Activated CD8-positive, alpha-beta T cell treated with anti-CD3 and anti-CD28 coated beads, Interleukin-2, amount 10 ng/mL, durations not matched to agents 7 days and 5 days (primary cell): ENCODE measurements at places on chromosomes 4 and X. TPM values are rescaled to one million over a fixed set of nuclear protein-coding genes. Genes with fewer than 3 reads are reported as not detected.

The GAGE13 gene
- total RNA-seq = not detected

The PTPN13 gene
- 0.16 TPM for total RNA-seq

The TEC gene
- 3.4 TPM for total RNA-seq

The CCSER1 gene
- not detected for total RNA-seq

The RAB39B gene
- total RNA-seq = 7.2 TPM

GRCh38 chr4:185718578-185719499 lies 93.2 kb downstream of the SORBS2 start:
- H3K27ac ChIP-seq = no peak overlapping the region
- no peaks in the 10 kb centered on the region for H3K4me1 ChIP-seq
- no peak for DNase-seq
- no peaks in the 10 kb centered on the region for H3K36me3 ChIP-seq

DNA sequence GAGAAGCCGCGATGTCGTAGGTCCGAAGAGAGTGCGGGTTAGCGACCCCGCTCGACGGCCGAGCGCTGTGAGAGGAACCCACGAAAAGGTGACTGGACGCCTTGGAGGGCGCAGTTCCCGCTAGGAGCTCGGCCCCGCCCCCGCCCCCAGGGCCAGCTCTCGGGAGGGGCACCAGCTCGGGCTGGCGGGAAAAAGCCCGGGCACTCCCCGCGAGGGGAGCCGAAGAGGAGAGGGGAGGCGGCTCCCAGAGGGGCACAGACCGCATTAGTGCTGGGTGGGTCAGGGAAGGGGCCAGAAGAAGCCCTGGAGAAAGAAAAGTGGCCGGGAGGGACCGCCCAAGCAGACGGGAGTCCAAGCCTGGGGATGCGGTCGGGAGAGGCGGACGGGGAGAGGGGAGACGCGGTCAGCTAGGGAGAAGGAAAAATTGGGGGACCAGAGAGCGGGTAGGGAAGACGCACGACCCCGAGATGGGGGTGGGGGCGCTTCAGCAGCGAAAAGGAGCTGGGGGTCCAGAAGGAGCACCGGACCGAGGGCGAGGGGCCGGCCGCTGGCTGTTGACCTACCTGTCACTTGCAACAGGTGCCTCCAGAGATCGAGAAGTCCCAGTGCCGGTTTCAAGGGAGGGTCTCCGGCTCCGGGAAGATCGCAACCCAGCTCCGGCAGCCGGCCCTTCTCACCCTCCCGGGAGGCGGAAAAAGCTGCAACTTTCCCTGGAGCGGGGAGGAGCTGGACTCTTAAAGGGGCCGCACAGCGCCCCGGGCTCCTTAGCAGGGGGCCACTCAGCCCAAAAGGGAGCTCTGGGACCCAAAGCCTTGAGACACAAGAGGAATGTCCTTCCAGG lies at the start of gene SYTL4:
Gene SYTL4 (minus strand): TSS at position 681 of the 841 bp plus-strand sequence. CDS start 30,084 bp downstream, outside the sequence.
- H3K27ac ChIP-seq = no peak within 1 kb of the TSS
- H3K4me3 ChIP-seq = no peak within 1 kb of the TSS
- no peaks in the 10 kb centered on the region for H3K4me1 ChIP-seq
- peaks cover 37% of the 10 kb centered on the region for H3K27me3 ChIP-seq

GRCh38 chr4:88143504-88143903 lies 14.9 kb downstream of the ABCG2 start:
- no peak overlapping the region for H3K4me3 ChIP-seq
- no peak overlapping the region for H3K27ac ChIP-seq
- no peaks in the 10 kb centered on the region for H3K36me3 ChIP-seq
- no peak for DNase-seq

DNA sequence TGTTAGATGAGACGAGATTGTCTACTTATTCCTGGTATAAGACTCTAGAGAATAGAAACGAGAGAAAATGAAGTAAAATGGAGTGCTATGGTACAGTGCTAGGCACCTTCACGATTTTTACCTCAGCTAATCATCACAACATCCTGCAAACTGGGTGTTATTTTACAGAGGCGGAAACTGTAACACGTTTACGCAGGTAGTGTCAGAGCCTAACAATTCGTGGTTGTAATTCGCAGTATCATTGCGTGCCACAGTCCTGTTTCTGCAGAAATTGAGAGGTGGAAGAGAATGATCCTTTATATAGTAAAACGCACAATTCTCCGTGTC lies 383 bp upstream of the TBC1D19 start:
- peaks cover 24% of the 10 kb centered on the region for H3K4me1 ChIP-seq
- H3K36me3 ChIP-seq = no peaks in the 10 kb centered on the region
- H3K27me3 ChIP-seq = no peaks in the 10 kb centered on the region
- DNase-seq = no peak
- peak overlapping the region; percentile 87 for H3K27ac ChIP-seq

GRCh38 chrX:114344756-114345349 lies 239.0 kb upstream of the HTR2C start:
- H3K27me3 ChIP-seq = no peaks in the 10 kb centered on the region
- DNase-seq = no peak
- H3K4me1 ChIP-seq = no peaks in the 10 kb centered on the region
- no peak overlapping the region for H3K27ac ChIP-seq

DNA sequence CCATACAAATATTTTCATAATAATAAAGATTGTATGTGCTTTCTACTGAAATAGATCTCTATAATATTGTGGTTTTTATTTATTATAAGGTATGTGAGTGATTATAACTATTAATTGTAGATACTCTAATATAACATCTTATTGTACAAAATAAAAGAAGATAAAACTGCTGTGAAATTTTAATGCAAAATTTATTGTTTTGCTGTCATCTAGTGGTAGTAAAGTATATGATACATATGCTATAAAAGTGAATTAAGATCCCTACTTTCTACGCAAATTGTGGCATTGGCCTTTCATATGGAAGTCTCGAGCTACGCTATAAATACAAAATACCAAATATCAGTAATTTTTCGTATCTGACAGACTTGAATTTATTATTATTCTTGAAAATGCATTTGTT lies 19.3 kb downstream of the YIPF7 start:
- no peak for DNase-seq
- H3K27me3 ChIP-seq = peaks cover 1% of the 10 kb centered on the region
- no peak overlapping the region for H3K4me3 ChIP-seq
- H3K27ac ChIP-seq = no peak overlapping the region

DNA sequence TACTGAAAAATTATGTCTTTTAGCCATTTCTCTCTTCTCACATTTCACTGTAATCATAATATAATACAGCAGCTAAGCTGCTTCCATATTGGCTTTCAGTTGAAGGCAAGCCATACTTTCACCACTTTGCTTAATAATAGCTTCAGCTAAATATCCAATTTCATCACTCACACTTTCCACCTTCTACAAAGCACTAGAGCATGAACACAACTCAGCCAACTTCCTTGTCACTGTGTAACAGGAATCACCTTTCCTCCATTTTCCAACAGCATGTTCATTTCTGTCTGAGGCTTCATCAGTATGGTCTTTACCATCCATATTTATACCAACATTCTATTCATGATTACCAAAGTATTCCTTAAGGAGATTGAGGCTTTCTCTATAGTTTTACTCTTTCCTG lies 219.8 kb upstream of the CTSO start:
- no peak for DNase-seq
- H3K4me1 ChIP-seq = no peaks in the 10 kb centered on the region
- no peak overlapping the region for H3K27ac ChIP-seq

GRCh38 chrX:11100281-11101035 lies 10.7 kb upstream of the HCCS start:
- H3K4me3 ChIP-seq = no peak overlapping the region
- no peaks in the 10 kb centered on the region for H3K27me3 ChIP-seq
- H3K36me3 ChIP-seq = no peaks in the 10 kb centered on the region
- DNase-seq = no peak
- no peak overlapping the region for H3K27ac ChIP-seq

- H3K36me3 ChIP-seq = no peaks in the 10 kb centered on the region
- no peaks in the 10 kb centered on the region for H3K27me3 ChIP-seq
- H3K4me1 ChIP-seq = no peaks in the 10 kb centered on the region
- DNase-seq = no peak
Observed at GRCh38 chr4:86004030-86004429, 355.8 kb downstream of the MAPK10 start.

DNA sequence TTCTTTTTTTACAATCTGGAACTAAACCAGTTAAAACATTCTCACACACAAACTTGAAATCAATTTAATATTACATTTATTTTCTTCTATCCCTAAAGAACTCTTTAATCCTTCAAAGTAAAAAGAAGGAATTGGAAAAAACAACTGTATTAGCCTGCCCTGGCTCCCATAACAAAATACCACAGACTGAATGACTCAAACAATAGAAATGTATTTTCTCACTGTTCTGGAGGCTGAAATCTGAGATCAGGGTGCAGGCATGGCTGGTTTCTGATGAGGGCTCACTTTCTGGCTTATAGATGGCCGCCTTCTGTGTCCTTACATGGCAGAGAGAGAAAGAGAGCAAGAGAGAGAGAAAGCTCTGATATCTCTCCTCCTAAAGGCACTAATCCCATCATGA lies 149.4 kb downstream of the PDGFRA start:
- H3K27ac ChIP-seq = no peak overlapping the region
- no peaks in the 10 kb centered on the region for H3K36me3 ChIP-seq
- DNase-seq = no peak

DNA sequence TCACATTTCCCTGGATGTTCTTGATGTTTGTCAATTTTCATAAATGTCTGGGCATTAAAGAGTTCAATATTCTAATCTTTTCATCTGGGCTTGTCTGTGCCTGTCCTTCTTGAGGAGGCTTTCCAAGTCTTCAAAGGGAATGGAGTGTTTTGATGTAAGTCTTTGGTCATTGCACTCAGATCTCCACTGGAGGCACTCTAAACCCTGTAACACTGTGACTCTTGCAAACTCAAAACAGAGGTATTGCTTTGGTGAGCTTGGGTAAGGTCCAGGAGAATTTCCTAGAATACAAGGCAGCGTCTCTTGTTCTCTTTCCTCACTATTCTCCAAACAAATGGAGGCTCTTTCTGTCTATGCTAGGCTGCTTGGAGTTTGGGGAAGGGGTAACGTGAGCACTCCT lies 1118.1 kb upstream of the PABPC4L start:
- no peaks in the 10 kb centered on the region for H3K36me3 ChIP-seq
- no peaks in the 10 kb centered on the region for H3K27me3 ChIP-seq
- H3K4me1 ChIP-seq = no peaks in the 10 kb centered on the region

DNA sequence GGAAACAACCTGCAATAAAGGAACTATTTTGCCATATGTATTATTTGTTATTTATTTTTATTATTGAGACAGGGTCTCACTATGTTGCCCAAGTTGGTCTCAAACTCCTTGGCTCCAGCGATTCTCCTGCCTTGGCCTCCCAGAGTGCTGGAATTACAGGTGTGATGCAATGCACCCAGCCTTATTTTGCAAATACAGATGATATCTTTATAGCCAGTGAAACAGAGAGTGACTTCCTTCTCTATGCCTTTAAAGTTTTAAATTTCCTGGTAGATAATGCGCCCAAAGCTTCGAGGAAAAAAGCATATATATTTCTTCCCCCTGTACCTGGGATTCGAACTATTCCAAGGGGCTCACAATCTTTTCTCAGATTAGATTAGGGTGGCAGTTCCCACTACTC lies 601.1 kb upstream of the HTR2C start:
- no peaks in the 10 kb centered on the region for H3K36me3 ChIP-seq
- H3K4me3 ChIP-seq = no peak overlapping the region
- DNase-seq = no peak
- H3K4me1 ChIP-seq = no peaks in the 10 kb centered on the region
- H3K27ac ChIP-seq = no peak overlapping the region

GRCh38 chrX:94361241-94361640 lies 687.2 kb downstream of the FAM133A start:
- H3K27me3 ChIP-seq = no peaks in the 10 kb centered on the region
- H3K27ac ChIP-seq = no peak overlapping the region
- H3K4me1 ChIP-seq = no peaks in the 10 kb centered on the region
- no peak for DNase-seq
- H3K4me3 ChIP-seq = no peak overlapping the region

GRCh38 chrX:73127700-73128241 lies 48.5 kb upstream of the PABPC1L2A start:
- no peaks in the 10 kb centered on the region for H3K36me3 ChIP-seq
- no peaks in the 10 kb centered on the region for H3K27me3 ChIP-seq
- H3K4me1 ChIP-seq = no peaks in the 10 kb centered on the region
- no peak for DNase-seq
- H3K4me3 ChIP-seq = no peak overlapping the region
- no peak overlapping the region for H3K27ac ChIP-seq

GRCh38 chrX:103063191-103063845 lies 653 bp downstream of the BEX1 start:
- no peak overlapping the region for H3K4me3 ChIP-seq
- H3K27me3 ChIP-seq = peaks cover 2% of the 10 kb centered on the region
- peak; percentile 20 for DNase-seq
- H3K36me3 ChIP-seq = no peaks in the 10 kb centered on the region
- H3K4me1 ChIP-seq = no peaks in the 10 kb centered on the region

DNA sequence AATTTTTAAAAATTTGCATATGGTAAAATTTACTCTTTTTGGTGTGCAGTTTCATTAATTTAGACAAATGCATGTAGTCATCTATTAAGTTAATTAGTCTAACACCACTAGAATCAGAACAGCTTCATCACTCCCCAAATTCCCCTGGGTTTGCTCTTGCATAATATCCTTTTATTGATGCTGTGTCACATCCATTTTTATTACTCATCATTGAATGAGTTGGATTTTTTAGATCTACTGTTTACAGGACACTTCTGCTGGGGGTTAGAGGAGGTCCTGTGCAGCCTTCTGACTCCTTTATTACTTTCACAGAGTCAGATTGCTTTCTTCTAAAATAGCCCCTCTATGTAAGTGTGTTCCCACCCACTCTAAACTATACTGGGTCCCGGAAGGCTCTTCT lies 65.9 kb downstream of the MTHFD2L start:
- H3K4me3 ChIP-seq = no peak overlapping the region
- H3K27me3 ChIP-seq = no peaks in the 10 kb centered on the region
- H3K36me3 ChIP-seq = no peaks in the 10 kb centered on the region
- no peak for DNase-seq

DNA sequence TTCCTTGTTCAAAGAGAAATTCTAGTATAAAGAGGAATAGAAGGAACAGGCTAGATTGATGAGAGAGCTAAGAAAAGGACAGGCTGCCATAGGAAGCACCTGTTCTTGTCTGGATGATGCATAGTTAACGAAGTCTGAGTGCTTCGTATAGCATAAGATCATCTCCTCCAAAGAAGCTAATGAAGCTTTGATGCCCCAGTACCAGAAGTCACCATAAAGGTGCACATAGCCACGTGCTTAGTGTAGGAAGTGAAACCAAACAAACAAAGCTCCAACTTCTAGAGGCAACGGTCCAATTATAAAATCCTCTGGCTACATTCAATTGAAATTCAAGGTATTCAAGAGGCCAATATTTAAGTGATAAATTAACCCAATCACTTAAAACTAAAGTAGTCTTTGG lies 31.0 kb downstream of the AFAP1 start:
- H3K36me3 ChIP-seq = no peaks in the 10 kb centered on the region
- H3K4me3 ChIP-seq = no peak overlapping the region
- peaks cover 10% of the 10 kb centered on the region for H3K4me1 ChIP-seq
- H3K27ac ChIP-seq = no peak overlapping the region
- no peak for DNase-seq

DNA sequence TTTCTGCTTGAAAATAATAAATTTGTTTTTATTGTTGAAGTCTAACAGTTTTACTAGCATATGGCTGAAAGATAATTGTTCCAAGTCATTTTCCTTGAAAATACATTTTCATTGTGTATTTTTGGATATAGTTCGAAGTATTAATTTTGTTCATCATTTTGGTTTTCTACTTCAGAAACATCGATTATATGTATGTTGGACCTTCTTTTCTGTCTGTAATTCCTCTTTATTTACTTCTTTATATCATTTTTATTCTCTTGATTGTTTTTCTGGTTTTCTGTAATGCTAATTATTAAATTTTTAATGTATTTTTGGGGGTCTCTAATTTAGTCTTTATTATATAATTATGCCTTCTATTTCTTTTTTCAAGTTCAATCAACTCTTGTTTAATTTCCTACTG lies 407.1 kb upstream of the FRG1 start:
- no peak for DNase-seq
- no peaks in the 10 kb centered on the region for H3K27me3 ChIP-seq
- H3K27ac ChIP-seq = no peak overlapping the region
- no peaks in the 10 kb centered on the region for H3K4me1 ChIP-seq
